ENCODE measurements at places on chromosomes 11 and 22.

- no peak for DNase-seq
These were observed 3.1 kb downstream of the ENDOD1 start for GRCh38 chr11:95092549-95093324.

GRCh38 chr11:44343778-44344422 lies 34.0 kb upstream of the ALX4 start:
- no peak for DNase-seq

GRCh38 chr22:28129319-28129962 lies 210.4 kb upstream of the PITPNB start:
- no peak for DNase-seq

DNA sequence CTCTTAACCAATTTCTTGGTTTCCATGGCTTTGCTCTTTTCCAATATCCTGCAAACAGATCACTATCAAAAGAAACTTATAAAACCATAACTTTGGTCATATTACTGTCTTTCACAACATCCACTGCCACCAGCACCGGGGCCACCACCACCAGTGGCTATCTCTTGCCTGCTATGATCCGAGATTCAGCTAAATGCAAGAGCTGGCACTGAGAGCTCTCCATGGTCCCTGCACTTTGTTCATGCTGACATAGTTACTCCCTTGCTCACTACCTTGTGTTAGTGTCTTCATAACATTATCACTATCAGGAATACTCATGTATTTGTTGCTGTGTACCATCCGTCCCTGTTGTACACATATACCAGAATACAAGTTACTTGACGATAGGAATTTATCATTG lies 299.0 kb downstream of the ETS1 start:
- DNase-seq: no peak

DNA sequence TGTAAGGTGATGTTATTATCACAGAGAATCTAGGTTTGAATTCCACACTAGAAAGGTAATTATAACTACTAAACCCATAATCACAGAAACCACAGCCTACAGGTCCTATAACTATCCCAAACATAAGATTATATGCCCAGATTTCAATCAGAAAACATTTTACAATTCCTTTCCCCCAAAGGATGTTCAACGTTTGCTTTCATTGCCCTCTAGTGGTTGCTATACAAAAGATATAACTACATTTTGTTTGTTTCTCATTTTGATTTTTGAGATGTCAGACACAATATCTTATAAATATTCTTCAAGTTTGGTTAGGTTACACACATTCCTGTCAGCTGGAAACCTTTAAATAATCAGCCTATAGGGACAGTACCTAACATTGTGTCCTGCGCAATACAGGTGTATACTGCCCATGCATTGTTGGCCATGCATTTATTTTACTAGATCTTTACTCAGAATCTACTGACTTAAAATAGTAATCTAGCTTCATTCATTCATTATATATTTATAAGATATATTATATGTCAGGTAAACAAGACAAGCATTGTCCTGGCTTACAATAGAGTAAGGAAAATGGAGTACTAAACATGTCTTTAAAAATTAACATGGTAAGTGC lies 530.5 kb upstream of the CCDC90B start:
- DNase-seq: no peak

- DNase-seq: peak; percentile 63
These were observed 2.5 kb upstream of the NPAS4 start for GRCh38 chr11:66418168-66418985.

DNA sequence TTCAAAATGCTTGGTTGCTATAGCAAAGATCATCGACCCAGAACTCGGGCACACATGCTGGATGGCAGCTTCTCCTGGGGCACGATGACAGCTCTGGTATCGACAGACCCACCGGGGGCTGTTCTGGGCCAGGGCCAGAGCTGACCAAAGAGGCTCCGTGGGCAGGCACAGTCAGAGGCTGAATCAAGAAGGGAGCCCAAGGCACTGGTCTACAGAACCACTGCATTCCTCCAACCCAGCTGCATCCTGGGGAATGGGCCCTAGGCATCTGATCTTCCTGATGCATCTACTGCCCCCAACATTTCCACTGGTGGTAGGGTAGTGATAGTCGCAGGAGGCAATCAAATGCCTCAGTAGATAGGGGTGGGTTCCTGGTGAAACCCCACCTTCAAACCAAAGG lies 470.3 kb downstream of the TBC1D22A start:
- DNase-seq: no peak

DNA sequence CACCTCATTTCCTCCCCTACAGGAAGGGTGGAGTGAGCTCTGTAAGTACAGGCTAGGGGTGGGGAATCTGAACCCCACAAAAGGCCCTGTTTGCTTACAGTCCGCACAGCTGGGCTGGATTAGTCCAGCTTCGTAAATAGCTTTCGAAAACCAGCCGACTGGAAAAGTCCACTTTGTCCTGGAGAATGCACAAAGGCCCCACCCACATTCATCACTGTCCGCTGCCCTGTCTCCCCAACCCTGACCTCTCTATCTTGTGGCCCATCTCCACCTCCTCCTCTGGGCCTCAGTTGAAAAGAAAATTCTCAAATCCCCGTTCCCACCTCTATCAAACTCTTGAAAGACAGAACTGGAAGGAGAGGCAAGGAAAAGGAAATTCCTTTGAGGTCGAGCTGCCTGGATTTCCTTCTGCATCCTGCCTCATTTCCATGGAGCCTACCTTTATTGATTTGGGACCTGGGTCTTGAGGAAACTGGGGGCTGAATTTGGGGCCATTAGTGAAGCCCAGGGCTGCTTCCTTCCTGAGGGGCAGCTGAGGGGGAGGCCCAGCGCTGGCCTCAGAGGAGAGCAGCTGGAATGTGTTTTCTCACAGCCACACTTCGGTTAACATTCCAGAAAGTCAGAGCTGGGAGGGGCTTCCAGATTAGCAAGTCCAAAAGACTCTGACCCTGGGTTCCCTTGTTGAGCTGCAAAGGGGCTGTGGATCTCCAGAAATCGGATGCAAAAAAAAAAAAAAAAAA lies 147.6 kb downstream of the FBXO7 start:
- DNase-seq: no peak

- no peak for DNase-seq
These were observed 218.8 kb downstream of the CTTN start for GRCh38 chr11:70616938-70617654.

- no peak for DNase-seq
These were observed 3.1 kb upstream of the POLD4 start for GRCh38 chr11:67356387-67356863.

GRCh38 chr11:69297787-69298266 lies 3.9 kb downstream of the MYEOV start:
- DNase-seq: no peak

DNA sequence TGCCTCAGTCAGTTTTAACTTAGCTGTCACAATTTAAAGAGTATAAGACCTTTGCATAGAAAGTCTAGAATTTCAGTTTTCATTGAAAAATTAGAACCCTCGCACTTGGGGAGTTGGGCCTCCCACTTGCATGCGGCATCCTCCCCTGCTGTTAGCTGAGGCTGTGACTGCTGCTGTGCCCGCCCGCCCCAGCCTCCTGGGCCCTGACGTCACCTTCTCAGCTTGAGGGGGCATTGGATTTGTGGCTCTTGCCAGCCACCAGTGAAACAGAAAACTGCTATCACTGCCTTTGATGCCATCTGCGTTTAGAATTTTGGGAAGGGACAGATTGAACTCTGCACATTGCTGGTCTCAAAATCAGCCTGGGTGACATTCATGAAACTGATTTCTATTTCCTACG lies 108.7 kb downstream of the CTTN start:
- DNase-seq: no peak

DNA sequence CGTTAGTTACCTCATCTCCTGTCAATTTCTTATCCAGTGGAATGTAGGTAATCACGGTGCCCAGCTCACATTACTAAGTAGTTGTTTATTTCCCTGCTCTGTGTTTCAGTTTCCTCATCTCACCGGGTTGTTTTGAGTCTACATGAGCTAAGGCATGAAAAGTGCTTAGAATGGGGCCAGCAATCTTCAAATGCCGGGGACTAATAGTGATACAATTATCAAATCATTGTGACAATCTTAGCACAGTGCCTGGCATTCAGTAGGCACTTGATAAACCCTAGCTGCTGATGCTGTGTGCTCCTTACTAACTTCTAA lies 53.3 kb upstream of the CD5 start:
- DNase-seq: no peak

DNA sequence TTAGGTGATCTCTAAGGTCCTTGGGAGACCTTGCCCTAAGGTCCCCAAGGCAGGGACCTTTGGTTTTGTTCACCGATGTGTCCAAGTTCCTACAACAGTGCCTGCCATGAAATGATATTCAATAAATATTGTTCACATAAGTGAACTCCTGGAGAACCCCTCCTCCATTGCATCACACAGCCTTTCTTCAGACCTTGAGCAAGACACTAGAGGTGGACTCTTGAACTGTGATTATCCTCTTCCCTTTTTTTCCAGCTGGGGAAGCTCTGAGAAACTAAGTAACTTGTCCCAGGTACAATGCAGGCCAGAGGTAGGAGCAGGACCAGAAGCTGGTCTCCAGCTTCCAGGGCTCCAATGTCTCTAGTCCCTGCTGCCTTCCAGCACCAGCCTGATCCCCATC lies 76.6 kb upstream of the LMO1 start:
- DNase-seq: no peak

DNA sequence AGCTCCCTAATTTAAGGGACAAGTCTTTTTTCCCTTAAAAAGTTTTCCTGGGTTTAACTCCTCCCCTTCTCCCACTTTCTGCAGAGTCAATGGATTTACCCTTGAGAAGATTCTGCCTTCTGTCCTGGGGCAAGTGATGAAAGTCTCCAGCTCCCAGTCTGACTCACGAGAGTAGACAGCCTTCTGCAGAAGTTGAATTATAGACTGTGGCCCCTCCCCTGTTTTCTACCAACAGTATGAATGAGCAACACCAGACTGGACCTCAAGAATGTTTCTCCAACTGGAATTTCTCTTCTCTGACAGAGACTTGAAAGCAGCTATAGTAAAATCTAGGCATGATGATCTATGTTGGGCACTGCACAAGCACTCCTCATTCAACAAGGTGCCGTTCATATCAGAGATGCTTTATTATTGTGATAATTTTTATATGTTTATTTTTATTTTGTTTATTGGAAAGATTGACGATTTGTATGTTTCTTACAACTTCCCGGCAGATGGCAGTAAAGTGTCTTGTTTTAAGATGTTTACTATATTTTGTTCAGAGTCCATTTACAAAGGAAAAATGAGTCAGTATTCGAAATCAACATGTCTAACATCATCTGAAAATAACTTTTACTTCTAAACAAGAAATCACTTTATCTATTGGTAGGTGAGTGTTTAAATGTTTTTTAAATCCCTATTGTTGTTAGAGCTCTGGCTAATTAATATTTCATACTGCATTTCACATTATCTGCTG lies 56.6 kb downstream of the LMO2 start:
- peak; percentile 60 for DNase-seq

DNA sequence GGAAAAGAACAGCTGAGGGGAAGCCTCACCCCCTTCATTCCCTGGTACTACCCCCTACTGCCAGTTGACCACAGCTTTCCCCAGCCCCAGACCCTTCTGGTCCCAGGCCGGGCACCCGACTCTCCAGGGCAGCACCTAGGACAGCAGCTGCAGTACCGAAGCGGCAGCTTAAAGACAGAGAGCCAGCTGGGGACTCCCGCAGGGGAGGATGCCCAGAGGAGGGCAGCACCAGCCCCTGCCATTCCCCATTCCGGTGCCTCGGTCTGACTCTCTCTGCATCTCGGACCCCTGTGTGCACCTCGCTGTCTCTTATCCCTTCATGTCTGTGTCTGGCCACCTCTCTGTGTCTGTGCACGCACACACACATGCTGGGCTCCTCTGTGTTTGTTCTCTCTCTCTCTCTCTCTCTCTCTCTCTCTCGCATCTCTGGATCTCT lies 9.4 kb downstream of the IGSF9B start:
- DNase-seq: no peak

DNA sequence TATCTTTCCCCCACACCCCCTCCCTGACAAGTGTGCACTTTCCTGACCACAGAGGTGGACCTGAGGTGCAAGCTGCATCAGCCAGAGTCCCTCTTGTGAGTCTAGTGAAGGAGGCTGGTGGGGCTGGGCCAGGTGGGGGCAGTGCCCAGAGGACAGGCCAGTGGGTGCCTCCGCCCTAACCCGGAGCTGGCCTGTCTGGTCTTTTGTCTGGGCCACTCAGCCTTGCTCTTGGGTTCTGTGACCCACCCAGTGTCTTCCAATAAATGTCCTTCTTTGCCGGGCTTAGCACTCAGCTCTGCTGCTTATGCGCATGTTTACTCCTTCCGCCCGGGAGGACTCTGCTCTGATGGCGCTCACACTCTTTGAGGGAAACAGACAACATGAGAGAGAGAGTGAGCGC lies 526.2 kb downstream of the TBC1D22A start:
- no peak for DNase-seq

All from kidney epithelial cell (primary cell).